ENCODE measurements at places on chromosomes 13 and 19. TPM values are rescaled to one million over a fixed set of nuclear protein-coding genes. Genes with fewer than 3 reads are reported as not detected.
A peak's percentile ranks its signal among the peaks of the same experiment; 100 is the strongest.

Gene CERS1
- 19.1 TPM for total RNA-seq

Gene ZNF829
- total RNA-seq, result 7.5 TPM

Gene ZNF793
- total RNA-seq, result 35.2 TPM

Gene GPATCH1
- 10.3 TPM for total RNA-seq

Gene GARIN5A
- total RNA-seq, result 2.4 TPM

Gene IGFL1
- not detected for total RNA-seq

Gene ZNF470
- 18.2 TPM for total RNA-seq

Gene PGLYRP2
- total RNA-seq, result not detected

Gene CRB3
- 4.3 TPM for total RNA-seq

Gene CLDN10
- 6.6 TPM for total RNA-seq

Gene KLK7
- total RNA-seq, result not detected

Gene PABPC3
- 0.27 TPM for total RNA-seq

Gene NKPD1
- 0.54 TPM for total RNA-seq

GRCh38 chr19:41837981-41838708 lies 6.3 kb downstream of the LYPD4 start:
- DNase-seq, result no peak

DNA sequence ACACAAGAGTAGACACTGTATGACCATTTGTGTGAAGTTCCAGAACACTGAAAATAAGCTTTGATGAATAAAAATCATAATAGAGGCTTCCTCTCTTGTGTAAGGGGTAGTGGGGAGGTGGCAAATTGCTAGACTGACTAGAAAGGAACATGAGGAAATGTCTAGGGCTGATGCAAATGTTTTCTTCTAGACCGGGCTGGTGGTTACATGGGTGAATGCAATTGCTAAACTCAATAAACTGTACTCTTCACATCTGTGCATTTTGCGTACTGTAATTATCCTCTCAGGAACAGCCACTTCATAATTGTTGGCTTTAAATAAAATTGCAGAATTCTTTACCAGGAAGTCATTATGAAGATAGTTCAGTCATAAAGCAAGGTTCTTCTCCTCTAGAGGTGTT lies 5.2 kb upstream of the KBTBD7 start:
- no peak for DNase-seq

- DNase-seq, result peak; percentile 52
These were observed 2.0 kb upstream of the MAB21L1 start for GRCh38 chr13:35478271-35479037.

- DNase-seq, result no peak
These were observed 14.0 kb downstream of the ZNF114 start for GRCh38 chr19:48283908-48284307.

GRCh38 chr13:86476656-86477055 lies 677.4 kb upstream of the SLITRK6 start:
- no peak for DNase-seq

DNA sequence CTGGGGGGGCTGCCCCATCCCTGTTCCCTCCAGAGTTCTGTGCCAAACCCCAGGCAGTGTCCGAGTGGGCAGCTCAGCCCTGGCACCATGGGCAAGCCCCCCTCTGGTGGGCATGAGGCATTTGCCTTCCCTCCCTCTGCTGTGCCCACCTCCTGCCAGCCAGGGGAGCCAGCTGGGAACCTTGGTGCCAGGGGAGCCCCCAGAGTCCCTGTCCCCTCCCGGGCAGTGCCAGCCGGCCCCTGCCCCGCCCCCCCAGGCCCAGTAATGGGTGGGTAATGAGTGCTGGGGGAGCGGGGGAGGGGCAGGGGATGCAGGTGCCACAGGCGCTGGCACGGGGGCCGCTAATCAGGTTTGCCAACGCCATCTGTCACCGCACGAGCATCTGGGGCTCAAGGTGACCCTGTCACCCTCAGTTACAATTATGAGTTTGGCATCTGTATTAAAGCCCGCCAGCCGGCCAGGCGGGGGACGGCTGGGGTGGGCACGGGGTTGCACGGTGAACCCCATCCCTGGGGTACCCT lies 5.9 kb downstream of the DAND5 start:
- DNase-seq, result no peak

- DNase-seq, result peak; percentile 50
These were observed 28.9 kb upstream of the CACTIN start for GRCh38 chr19:3655402-3656072.

GRCh38 chr19:13116282-13117175 lies at the start of gene TRMT1:
Gene TRMT1 (minus strand): TSS chr19:13116740. CDS start chr19:13116399, 341 bp downstream.
- peak; percentile 84 for DNase-seq

GRCh38 chr13:36157480-36157879 lies 26.3 kb upstream of the DCLK1 start:
- DNase-seq, result no peak

GRCh38 chr13:67001363-67001762 lies 228.8 kb downstream of the PCDH9 start:
- no peak for DNase-seq

DNA sequence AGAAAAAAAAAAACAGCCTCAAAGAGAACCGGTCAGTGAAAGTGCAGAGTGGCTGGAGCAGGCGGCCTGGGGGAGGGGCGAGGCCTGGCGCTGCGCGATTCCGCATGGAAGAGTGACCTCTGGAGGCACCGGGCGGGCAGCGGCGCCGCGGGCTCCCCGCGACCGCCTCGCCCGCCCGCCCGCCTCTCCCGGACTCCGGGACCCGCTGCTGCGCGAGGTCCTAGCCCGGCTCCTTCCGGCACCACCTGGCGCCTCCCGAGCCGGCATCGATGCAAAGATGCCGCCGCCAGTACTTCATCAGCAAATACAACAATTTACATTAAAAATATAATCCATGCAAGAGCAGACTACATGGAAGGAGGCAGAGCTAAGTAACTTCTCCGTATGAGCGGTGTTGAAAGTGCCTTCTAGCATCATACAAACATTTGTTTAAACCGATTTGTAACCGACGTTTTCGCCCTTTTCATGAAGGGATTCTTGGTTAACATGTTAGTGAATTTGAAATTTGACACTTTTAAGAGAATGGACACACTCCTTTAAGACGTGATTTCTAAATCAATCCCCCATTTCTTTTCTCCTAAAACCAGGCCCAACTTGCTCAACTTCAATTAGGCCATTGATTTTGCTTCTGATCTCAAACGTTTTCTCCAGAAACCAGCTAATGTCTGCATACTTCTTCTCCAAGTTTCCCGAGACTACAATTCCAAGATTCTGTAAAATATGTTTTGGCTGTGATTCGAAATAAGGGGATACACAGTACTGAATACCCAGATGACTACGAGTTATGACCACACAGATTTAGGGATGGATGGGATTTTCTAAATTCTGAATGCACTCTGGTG lies 2.1 kb downstream of the EFNB2 start:
- DNase-seq, result peak; percentile 82

GRCh38 chr19:55070466-55071128 lies 5.1 kb upstream of the EPS8L1 start:
- no peak for DNase-seq

DNA sequence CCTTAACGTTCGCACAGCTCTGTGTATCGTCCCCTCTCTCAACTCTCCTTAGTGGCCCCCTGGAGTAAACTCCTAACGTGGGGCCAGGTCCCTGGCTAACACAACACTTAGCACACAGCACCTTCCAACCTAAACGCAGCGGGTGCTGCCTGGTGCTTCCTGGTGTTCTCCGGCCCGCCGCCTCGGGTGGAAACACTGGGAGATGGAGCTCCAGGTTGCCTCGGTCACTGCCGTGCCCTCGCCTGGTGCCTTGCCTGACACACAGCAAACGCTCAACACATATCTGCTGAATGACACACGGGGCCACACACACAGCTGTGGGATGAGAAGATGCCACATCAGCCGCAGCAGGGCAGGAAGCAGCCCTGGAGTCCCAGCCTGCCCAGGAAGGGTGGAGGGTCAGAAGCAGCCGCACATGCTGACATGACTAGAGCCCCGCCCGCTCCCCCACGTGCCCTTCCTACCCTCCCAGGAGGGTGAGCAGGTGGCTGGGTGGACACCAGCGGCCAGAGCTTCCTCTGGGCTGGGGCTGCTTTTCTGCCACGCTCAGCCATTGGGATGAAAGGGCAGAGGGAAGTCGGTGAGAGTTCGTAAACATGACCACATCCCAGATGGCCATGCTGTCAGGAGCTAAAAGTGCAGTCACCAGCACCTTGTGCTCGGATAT lies 6.6 kb downstream of the PEPD start:
- DNase-seq, result no peak

- DNase-seq, result no peak
These were observed 16.8 kb downstream of the SPC24 start for GRCh38 chr19:11138601-11139300.

- DNase-seq, result no peak
These were observed 194.7 kb downstream of the LMO7 start for GRCh38 chr13:75830842-75831241.

- no peak for DNase-seq
These were observed 33.9 kb upstream of the KLF2 start for GRCh38 chr19:16290692-16291091.

DNA sequence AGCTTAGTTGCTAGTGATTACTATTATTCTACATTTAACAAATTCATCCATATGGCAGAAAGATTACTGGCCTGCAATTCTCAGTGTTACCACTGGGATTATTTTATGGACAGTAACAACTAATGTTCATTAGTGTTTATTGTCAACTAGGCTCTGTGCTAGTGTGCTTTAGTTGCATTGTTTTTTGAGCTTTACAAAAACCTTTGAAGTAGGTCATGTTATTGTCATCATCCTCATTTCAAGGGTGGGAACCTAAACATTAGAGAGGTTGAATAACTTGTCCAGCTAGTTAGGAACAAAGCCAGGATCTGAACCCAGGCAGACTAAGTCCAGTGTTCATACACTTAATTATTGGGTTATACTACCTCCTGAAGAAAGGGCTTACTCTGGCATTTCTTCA lies 27.8 kb upstream of the TDRD3 start:
- no peak for DNase-seq

- DNase-seq, result peak; percentile 58
These were observed 2.7 kb upstream of the GNA15 start for GRCh38 chr19:3132971-3133792.

- no peak for DNase-seq
These were observed 1137.1 kb downstream of the OLFM4 start for GRCh38 chr13:54165581-54166215.

GRCh38 chr19:7618771-7619510 lies 10.4 kb downstream of the XAB2 start:
- DNase-seq, result no peak

- DNase-seq, result no peak
These were observed 8.7 kb upstream of the IGFL3 start for GRCh38 chr19:46133101-46133627.

GRCh38 chr13:76725211-76725610 lies 161.0 kb downstream of the KCTD12 start:
- no peak for DNase-seq

DNA sequence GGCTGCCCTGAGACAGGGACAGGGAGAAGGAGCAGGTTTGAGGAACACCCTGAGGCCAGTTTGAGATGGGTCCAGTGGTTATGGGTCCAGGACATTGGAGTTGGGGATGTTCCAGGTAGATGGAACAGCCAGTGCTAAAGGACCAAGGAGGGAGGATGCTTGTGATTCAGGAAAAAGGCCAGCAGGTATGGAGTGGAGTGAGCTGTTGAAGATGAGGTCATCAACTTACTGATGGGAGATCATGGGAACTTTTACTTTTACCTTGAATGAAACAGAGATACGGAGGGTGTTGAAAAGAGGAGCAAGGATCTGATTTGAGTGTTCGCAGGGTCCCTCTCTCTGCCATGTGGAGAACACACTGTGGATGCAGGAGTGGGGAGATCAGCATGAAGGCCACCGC lies 25.5 kb downstream of the SPTBN4 start:
- DNase-seq, result no peak

- no peak for DNase-seq
These were observed 21.9 kb downstream of the FBXO17 start for GRCh38 chr19:38953677-38954076.

- peak; percentile 97 for DNase-seq
These were observed 12.3 kb downstream of the HRC start for GRCh38 chr19:49142866-49143335.

GRCh38 chr13:31846182-31846938 lies 107.0 kb downstream of the RXFP2 start:
- DNase-seq, result peak; percentile 94

GRCh38 chr19:48757741-48758144 lies 2.4 kb downstream of the FGF21 start:
- DNase-seq, result no peak

GRCh38 chr19:34430738-34431625 lies 2.8 kb downstream of the UBA2 start:
- DNase-seq, result peak; percentile 49

GRCh38 chr19:36773223-36773579 lies 594 bp upstream of the ZNF850 start:
- no peak for DNase-seq

DNA sequence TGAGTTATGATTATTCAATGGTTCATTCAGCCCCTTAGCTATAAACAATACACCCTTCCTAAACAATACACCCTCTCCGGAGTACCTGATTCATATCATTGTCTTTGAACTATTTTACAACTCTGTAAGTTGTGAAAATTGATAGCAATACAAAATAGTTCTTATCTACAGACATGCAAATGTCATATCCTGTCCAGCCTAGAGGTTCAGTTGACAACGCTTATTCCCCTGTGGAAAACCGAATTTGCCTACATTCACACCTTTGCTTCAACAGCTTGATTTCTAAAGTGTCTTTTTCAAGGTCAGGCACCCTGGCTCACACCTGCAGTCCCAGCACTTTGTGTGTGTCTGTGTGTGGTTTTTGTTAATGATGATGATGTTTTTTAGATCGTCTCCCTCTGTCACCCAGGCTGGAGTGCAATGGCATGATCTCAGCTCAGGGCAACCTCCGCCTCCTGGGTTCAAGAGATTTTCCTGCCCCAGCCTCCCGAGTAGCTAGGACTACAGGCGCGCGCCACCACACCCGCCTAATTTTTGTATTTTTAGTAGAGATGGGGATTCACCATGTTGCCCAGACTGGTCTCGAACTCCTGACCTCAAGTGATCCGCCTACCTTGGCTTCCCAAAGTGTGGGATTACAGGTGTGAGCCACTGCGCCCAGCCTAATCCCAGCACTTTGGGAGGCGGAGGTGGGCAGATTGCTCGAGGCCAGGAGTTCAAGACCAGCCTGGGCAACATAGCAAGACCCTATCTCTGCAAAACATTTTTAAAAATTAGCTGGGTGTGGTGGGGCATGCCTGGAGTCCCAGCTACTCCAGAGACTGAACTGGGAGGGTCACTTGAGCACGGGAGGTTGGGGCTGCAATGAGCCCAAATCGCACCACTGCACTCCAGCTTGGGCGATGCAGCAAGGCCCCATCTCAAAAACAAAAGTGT lies 9.6 kb downstream of the C19orf53 start:
- DNase-seq, result no peak

- peak; percentile 1 for DNase-seq
These were observed 20.1 kb downstream of the STOML3 start for GRCh38 chr13:38970380-38971051.

GRCh38 chr13:110237875-110238817 lies 68.8 kb downstream of the COL4A1 start:
- DNase-seq, result no peak

DNA sequence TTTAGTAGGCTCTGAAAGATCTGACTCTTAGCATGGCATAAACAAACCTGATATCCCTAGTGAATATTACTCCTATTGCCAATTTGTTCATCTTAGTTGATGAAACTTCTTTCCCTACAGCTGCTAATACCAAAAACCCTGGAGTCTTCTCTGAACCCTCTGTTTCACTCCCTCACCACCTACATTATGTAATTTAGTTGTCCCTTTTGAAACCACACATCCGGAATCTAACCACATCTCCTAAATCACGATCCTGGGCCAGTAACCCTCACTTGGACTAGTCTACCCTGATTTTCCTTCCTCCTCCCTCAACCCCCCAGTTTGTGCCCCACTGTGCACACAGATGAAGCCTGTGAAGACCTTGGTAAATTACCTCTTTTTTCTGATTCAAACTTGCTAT lies 1.2 kb downstream of the ZNF256 start:
- DNase-seq, result no peak

All from cerebellum (tissue), 4 donors.